M059J (cell line): ENCODE measurements at places on chromosomes 7 and 10. TPM values are rescaled to one million over a fixed set of nuclear protein-coding genes. Genes with fewer than 3 reads are reported as not detected.

DNA sequence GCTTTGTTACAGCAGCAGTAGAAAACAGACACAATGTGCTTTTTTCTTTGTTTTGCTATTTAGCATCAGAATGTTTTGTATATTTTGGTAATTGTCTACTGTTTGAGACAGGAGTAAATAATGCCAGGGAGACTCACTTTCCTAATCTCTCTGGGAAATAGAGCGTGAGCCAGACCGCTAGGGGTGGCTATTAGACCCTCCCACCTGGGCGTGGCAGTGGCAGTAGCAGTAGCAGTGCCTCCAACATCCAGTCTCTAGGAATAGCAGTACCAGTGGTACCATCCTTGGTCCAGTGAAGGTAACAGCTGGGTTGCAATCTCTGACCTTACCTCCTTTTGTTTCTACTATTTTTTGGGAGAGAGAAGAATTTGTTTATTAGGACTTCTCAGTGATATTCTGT, 165.7 kb upstream of the MAGI2 start:
- DNase-seq = peak; percentile 17

DNA sequence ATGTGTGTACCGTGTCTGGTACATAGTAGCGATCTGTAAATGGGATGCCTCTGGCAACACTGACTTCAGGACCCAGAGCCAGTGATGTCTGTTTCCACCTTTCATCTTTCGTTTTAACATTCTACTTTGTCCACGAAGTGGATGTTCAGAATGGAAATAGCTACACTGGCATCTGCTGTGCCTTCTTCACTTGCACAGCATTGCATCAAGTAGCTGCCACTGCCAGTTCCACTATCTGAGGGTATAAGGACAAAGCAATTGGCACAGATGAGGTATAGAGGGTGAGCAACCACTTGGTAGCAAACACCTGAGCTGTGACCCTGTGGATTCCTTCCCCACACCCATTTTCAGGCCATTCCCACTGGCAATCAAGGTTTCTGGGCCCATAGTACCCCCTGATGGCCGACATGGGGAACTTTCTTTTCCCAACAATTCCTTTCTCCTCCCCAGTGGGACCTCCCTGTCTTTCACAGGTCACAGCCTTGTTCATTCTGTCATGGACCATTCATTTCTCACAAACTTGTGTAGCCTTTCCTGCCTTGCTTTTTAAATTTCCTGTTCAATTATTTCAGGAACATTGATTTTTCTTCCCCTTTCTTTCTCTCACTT, 4.0 kb downstream of the ITGA8 start:
- peak; percentile 18 for DNase-seq

- no peak for DNase-seq
Measured at GRCh38 chr7:31890198-31890597, 180.0 kb downstream of the PDE1C start.

DNA sequence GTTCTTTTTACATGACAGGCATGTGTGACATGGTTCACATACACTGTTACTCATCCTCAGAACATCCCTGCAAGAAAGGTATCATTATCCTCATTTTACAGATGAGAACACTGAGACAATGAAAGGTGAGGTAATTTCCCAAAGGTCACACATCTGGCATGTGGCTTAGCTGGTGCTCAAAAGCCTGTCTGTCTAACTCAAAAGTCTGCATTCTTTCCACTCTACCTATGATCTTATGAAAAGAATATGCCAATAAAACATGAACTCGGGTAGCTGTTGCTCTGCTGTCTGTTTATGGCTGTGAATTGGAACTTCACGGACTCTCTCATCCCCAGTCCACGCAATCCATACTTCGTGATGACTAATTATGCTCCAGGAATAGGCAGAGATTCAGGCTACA, 79.0 kb upstream of the ODAD2 start:
- peak; percentile 83 for DNase-seq

- DNase-seq = no peak
Measured at GRCh38 chr10:97876402-97876801, 26.8 kb downstream of the GOLGA7B start.

DNA sequence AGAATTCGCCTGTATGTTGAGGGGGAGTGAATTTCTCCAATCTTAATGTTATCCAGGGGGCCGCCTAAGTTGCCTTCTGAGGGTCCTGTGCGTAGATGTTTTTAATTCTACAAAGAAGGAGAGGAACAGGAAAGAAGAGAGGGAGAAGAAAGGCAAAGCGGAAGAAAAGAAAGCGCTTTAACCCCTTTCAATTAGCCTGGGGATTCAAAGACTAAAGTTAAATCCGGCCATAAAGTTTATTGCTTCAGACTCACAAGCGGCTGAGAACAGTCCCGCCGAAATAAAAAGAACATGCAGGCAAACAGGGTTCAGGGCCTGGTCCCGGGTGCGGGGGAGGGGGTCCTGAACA, 4.5 kb downstream of the HOXA5 start:
- no peak for DNase-seq

- peak; percentile 73 for DNase-seq
Measured at GRCh38 chr7:95772298-95772770, at the start of gene DYNC1I1. DYNC1I1 (plus strand) TSS chr7:95772554; CDS start chr7:95804730, 32,176 bp downstream.

Gene C7orf57
- 0.25 and 0.62 TPM in 2 replicates for total RNA-seq

GRCh38 chr7:516606-517456, 2.8 kb downstream of the PDGFA start:
- peak; percentile 81 for DNase-seq

DNA sequence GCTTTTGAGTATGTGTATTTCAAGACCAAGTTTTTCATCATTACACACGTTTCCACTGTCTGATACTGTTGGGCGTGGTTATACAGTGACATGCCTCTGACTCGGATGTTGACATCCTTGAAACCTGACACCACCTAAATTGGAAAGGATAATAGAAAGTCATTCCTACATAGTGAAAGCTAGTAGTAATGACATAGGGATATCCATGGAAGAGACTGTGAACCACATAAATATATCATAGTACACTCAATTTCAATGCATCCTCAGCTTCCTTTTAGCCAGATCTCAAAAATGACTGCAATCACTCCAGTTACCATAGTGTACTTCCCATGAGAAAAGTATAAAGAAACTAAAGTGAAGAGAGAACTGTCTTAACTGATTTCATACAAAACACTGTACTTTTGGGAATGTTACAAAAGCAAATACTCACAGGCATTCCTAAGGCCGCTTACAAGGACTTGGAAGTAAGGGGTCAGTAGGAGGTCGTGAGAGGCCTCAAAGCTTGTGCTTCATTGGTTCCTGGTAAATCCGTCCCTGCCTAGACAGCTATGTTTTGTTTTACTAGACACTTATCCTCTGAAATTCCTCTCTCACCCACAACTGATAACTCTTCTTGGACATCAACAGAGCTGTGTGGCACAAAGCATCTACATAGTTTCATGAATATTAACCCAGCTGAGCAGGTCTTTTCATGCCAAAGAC, 71.8 kb upstream of the VWDE start:
- peak; percentile 36 for DNase-seq
